NCI-H526 (cell line): ENCODE measurements at places on chromosomes 3 and 15.

DNA sequence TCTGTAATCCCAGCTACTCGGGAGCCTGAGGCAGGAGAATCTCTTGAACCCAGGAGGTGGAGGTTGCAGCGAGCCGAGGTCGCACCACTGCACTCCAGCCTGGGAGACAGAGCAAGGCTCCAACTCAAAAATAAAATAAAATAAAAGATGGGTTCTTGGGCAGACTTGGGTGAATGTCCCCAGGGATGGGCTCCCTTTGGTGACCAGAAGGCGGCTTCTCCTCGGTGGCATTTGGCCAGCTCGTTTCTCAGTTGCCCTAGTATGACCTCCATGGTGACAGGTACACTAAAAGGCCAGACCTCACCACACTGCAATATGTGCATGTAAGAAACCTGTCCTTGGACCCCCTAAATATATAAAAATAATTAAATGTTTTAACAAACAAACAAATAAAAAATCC is 76.0 kb upstream of the SNRPA1 start:
- no peak for DNase-seq

GRCh38 chr3:183534249-183534648 is 21.3 kb downstream of the KLHL6 start:
- DNase-seq, result no peak

DNA sequence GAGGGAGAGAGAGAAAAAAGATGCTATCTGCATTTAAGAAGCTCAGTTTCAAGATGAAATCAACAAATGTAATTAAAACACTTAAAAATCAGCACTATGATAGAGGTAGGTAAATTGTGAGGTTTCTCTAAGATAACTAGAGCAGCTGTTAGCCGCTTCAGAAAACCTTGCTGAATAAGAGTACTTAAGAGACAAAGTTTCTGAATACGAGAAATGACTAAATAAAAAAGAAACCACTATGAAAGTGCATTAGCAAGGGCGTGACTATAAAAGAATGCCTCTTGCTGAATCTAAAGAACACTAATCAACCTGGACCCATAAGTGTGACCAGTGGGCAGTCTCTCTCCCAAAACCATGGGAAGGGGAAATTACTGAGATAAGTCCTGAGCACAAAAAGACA is 41.8 kb downstream of the IQCB1 start:
- no peak for DNase-seq

DNA sequence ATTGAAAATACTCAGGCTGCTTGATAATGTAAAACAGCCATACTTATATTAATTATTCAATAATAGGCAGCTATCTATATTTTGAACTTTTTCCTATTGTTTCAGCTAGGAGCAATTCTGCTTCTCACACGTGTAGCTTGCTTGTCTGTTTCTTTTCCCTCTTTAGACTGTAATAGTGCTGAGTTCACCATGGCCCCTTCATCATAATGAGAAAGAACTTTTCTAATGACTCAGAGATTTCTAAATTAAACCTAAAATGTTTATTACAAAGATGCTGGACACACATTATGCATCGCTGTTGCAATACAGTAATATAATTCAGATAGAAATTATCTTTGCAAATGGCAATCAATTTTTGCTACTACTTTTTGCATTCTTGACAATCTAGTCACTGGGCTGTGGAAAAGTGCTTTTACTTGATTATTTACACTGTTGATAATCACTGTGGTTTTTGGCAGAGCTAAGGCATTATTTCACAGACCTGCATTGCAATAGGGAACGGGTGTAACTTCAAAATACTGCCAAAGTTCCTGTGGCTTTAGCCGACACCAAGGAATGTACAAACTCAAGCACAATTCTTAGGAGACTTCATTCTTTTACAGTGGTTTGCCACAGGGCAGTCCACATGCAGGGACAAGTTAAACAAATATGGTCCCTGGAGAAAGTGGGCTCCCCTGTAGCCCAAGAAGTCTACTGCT is 281.0 kb upstream of the TBL1XR1 start:
- DNase-seq, result no peak

GRCh38 chr15:70034596-70034995 is 63.1 kb downstream of the TLE3 start:
- no peak for DNase-seq

DNA sequence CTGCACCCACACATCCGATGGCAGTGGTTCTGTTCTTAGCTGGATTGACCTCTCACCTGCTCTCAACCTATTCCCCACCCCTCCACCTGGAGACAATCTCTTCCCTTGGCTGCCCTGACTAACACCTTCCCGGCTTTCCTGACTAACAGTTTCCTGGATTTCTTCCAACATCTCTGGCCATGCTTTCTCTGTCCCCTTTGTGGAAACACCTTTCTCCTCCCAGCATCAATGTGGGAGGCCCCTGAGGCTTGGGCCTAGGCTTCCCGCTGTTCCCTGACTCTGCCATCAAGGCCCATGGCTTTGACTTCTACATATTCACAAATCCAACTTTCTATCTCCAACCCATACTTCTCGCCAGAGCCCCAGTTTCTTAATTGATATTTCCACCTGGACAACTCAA is 142.8 kb upstream of the ATP2B2 start:
- DNase-seq, result no peak

GRCh38 chr3:62128681-62129080 is 244.7 kb downstream of the FEZF2 start:
- no peak for DNase-seq

DNA sequence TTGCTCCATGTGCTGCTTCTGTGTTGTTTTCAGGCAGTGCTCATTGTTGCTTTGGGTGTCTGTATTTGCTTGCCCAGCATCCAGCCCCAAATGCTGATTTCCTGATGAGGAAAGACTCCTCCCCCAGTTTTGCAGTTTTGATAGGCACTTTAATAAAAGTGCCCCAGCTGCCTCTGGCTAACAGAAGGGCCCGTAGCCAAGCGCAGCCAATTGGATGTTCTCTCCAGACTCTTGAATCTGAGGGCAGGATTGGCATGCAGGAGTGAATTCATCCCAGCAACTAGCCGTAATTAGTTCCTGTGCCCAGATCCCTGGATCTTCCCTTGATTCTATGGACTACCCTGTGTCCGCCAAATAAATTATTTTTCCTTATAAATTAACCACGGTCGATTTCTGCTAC is 14.8 kb upstream of the SEMA5B start:
- DNase-seq, result no peak

DNA sequence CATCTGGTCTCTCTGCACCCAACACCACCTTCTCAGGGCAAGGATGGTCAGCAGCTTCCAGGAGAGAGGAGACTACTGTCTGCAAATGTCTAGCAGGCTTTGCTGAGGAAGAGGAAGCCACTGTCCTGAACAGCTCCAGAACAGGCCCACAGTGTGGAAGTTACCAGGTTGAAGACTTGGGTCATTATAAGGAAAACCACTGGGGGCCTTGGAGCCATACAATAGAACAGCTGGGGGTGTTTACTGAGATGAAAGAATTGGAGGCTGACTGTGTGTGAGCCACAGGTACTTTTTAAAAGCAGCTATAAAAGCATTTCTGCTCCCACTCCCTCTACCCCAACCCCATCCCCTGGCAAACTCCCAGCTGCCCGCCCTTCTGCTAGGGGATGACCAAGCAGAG is 24.2 kb downstream of the SRGAP3 start:
- DNase-seq, result no peak

GRCh38 chr3:179421500-179421899 is 29.8 kb downstream of the GNB4 start:
- DNase-seq, result peak; percentile 42

DNA sequence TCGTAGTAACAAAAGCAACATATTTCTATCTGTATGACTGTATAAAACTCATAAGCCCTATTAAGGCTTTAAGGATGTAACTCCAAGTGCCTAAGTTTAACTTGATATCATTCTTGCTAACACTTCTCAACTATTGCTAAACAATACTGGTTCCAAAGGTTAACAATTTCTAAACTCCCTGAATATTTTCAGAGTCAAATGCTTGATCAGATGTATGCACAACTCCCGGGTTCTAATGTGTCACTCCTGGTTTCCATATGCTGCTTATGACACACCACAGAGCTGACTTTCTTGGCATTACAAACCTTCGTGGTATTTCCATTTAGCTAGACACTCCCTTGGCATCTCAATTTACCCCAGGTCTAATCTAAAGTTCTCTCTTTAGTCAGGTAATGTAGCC is 26.3 kb downstream of the DZIP1L start:
- no peak for DNase-seq

DNA sequence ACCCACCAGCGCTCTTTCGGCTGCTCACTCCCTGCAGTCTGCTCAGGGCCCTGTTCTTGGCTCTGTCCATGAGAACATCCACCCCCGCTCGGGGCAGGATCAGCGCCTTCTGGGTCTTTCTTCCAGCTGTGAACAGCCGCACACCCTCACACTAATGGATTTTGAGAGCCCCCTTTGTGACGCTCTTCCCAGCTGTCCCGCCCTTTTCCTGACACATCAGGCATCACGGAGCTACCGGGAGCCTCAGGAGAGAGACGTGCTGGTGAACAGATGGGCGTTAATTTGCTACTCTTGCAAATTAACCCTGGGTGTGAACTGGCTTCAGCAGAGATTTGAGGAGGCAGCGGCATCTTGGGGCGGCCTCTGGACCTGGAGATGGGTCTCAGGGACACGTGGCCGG is 113.0 kb downstream of the TMEM266 start:
- no peak for DNase-seq

- peak; percentile 2 for DNase-seq
Observed at GRCh38 chr3:27340534-27340933, 28.6 kb downstream of the NEK10 start.

DNA sequence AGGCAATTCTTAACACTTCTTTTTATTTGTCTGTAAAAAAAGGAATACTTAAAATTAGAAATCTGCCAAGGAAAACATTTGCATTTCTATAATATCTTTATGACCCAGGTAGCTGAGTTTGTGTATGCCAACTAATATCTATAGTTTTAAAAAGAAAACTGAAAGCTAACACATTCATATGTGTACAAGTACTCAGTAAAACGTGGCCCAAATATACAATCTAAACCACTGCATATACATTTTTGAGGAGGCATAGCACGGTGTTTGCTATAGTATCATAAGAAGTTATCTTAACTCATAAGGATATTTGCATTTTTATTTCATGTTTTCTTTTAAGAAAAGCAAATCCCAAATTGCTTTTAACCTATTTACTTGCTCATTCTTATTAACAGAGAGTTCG is 172.7 kb downstream of the ZBTB20 start:
- DNase-seq, result no peak

DNA sequence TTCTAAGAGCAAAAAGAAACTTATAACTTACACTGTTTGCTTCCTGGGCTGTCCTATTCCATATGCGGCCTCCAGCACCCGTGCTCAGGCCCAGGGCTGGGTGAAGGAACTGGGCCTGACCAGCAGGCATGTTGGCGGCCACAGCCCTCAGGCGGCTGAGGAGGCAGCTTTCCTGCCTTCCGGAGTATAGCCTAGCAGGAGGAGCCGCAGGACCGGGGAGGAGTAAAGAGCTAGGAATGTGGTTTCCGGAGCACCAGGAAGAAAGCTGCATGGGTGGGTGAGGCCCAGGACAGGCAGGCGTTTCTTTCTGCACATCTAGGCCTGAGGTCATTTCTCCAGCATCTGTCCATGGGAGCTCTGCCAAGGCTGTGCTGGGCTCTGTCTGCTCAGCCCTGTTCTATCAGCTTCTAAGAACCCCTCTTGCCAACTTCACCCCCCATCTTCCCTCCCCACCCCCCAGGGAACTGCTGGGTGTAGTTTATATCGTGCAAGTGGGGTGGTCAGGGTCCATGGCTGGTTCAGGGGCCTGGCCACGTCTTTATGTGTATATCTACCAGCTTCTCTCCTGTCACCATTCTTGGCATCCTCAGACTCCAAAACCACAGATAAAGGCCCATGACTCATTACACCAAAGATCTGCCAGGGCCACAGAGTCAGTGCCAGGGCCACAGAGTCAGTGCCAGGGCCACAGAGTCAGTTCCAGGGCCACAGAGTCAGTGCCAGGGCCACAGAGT is 7.8 kb upstream of the KIF7 start:
- DNase-seq, result no peak

- DNase-seq, result no peak
Observed at GRCh38 chr15:40331637-40332036, 8.1 kb downstream of the INAFM2 start.

DNA sequence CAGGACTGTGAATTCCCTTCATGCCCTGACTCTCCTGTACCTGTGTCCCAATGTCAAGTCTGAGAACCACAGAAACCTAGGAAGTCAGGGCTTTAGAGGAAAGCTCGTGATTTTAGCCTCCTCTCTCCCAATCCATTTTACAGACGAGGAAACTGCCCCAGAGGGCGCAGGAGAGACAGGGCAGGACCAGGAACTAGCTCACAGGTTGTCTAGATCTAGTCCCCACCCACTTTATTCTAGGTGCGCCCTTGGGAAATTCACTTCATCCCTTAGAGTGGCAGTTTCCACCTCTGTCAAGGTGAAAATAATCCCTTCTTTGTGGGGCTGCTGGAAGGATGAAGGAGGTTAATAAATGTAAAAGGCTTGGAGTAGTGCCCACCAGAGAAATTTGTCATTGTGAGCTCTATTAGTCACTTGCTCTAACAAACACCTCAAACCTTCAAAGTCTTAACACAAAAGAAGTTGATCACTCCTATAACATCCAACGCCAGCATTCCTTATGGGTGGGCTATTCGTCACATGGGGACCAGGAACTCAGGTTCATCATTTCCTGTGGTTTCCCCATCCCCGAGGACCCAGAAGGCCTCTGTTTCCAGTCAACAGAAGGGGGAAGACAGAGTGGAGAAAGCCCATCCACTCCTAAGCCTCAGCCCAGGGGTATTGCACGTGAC is 282.3 kb downstream of the XXYLT1 start:
- DNase-seq, result no peak

DNA sequence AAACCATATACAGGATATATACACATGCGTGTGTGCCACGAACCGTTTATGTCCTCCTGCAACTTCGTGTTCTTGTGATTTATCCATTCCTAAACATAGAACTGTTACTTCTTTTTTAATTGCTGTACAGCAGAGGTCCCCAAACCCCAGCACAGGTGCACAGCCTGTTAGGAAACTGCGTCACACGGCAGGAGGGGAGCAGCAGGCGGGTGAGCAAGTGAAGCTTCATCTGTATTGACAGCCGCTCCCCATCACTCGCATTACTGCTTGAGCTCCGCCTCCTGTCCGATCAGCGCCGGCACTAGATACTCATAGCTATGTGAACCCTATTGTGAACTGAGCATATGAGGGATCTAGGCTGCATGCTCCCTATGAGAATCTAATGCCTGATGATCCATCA is 34.9 kb upstream of the NRROS start:
- peak; percentile 16 for DNase-seq
